Hematopoietic multipotent progenitor cell treated with erythropoietin and hydrocortisone succinate and interleukin-3 and kit ligand, for 8 days (in vitro differentiated cells): ENCODE measurements at places on chromosomes 12 and 14.

DNA sequence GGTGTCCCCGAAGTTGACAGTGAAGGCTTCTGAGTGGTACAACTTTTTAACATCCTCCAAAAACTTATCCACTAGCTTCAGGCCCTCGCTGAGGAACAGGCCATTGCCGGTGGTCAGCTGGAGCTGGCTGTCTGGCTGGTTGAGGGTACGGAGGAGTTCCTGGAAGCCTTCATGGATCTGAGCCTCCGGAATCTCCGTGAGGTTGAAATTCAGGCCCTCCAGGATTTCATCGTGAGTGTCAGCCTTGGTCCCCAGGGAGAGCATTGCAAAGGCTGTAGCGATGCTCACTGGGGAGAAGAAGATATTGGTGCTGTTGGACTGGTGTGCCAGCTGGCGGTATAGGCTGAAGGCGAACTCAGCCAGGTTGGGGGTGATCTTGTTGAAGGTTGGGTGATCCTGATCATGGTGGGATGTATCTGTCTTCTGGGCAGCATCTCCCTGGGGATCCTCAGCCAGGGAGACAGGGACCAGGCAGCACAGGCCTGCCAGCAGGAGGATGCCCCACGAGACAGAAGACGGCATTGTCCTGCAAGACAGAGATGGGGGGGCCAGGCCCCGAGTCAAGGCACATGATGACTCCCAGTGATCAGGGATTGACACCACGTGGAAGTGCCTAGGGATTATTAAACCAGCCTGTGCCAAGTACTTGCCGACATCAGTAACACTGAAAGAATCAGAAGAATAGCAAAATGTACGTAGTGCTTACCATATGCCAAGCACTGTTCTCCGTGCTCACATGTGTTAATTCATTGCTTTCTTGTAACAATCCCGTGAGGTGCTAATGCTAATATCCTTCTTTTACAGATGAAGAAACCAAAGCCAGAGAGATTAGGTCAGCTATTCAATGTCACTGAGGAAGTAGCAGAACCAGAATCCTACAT, 5.4 kb downstream of the SERPINA1 start:
- no peak for DNase-seq

- no peak for DNase-seq
Measured at GRCh38 chr14:101622251-101623076, 61.2 kb downstream of the DIO3 start.

GRCh38 chr14:68145036-68145435, 325.5 kb downstream of the RAD51B start:
- no peak for DNase-seq

- no peak for DNase-seq
Measured at GRCh38 chr14:104885031-104885972, 20.2 kb downstream of the CEP170B start.

GRCh38 chr12:82671673-82672195, 15.0 kb upstream of the TMTC2 start:
- DNase-seq: no peak

GRCh38 chr12:52255926-52256583, 18.4 kb upstream of the KRT86 start:
- DNase-seq: no peak

DNA sequence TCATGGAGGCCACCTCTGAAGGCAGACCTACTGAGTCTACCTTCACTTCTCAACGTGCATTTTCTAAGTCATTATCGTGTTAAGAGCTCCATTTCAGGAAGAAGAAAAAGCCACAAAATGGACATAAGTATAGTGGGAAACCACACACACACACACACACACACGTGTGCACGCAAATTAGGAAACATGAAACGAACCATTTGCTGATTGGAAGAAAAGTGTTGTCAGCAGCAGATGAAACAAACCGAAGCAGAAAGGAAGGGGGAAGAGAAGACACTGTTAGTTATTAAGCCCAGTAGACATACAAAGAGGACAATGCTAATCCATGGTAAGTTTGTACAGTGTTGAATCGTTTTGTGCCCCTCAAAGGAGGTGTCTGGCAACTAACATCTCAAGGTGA, 9.9 kb upstream of the VPS33A start:
- DNase-seq: no peak

DNA sequence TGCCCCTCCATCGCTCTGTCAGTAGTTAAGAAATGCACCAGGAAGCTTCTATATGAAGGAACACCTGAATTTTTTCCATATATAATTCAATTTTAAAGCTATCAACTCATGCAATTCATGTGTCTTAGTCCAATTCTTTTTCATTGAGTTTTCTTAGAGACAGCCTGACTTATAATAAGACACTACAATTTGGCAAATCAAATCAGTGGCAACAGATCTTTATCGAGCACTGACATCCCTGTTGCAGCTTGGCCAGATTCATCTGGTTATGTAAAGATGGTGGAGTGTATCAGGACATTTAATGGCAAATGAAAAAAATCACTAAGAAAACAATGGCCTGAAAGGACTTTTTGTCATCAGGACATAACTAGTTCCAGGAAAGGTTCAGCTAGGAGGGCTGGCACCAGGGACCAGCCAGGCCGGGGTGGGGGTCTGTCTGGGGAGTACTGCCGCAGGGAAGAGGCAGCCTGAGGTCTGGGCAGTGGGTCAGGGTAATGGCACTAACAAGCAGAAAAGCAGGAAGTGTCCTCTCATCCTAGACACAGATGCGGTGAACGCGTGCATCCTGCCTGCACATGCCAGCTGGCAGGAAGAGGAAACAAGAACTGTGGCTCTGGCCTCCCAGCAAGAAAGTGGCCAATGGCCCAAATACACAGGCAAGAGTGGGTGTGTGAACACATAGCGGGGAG, 100.5 kb upstream of the LMNTD1 start:
- no peak for DNase-seq

DNA sequence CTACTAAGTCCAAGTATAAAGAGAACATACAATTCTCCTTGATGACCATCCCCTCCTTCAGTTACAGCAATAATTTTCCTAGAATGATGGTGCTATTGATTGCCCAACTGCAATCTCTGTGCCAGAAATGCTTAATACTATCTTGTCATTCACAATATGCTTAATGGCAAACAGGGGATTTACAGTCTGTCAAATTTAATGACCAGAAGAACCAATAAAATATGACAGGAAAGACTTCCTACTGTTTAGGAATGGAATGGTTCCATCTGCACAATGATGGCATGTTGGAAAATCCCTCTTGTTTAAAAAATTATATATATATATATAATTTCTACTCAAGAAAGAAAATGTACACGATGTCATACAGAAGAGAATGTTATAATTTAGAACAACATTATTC, 623.2 kb downstream of the CCER1 start:
- DNase-seq: no peak

DNA sequence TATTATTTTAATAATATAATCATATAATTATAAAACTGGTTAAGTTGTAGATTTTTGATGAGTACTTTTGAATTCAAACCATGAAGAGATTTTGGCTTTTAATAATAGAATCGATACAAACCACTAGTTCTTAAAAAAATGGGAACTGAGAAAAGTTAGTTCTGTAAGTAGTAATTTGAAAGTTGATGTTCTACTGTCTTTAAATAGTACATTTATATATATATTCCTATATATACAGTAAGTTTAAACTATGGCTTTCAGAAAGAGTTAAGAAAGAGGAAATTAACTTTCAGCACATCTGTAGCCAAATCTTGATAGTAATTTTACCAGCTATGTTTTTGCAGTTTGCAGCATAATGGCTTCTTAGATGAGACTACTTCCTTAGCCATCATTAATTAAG, 7.8 kb downstream of the LRRK2 start:
- DNase-seq: no peak

GRCh38 chr14:99961826-99962518, 103.2 kb upstream of the EVL start:
- DNase-seq: no peak

DNA sequence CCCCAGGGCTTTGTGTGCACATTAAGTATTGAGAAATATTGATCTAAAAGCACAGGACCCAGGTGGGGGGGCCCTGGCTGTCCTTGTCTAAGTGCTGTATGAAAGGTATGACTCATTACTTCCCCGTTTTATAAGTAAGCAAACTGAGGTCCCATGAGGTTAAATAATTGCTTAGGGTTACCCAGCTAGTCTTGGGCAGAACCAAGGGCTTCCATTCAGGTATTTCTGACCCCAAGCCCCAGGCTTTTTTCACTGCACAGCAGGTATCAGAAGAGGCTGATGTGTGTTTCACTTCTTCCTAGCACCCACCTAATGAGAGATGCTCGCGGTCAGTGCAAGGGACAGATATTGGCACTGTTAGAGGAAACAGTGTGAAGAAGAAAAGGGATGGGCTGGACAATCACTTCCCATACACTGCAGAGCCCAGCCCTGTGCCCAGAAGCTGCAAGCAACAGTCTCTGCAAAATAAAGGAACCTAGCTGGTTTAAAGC, 4.7 kb upstream of the TC2N start:
- no peak for DNase-seq

GRCh38 chr14:32399920-32400319, 70.8 kb downstream of the AKAP6 start:
- no peak for DNase-seq

DNA sequence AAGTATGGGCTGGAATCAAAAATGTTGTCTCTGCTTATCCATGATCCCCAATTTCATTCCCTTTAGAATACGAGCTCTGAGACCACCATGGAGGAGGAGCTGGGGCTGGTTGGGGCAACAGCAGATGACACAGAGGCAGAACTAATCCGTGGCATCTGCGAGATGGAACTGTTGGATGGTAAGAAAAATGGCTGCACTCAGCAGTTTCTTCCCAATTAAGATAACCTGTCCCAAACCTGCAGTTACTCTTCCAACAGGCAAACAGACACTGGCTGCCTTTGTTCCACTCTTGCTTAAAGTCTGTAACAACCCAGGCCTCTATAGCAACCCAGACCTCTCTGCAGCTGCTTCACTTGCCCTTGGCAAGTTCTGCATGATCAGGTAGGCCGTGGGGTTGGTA, 6.6 kb upstream of the GAPDH start:
- DNase-seq: no peak

GRCh38 chr14:46769292-46769691, 117.7 kb upstream of the RPL10L start:
- DNase-seq: no peak

DNA sequence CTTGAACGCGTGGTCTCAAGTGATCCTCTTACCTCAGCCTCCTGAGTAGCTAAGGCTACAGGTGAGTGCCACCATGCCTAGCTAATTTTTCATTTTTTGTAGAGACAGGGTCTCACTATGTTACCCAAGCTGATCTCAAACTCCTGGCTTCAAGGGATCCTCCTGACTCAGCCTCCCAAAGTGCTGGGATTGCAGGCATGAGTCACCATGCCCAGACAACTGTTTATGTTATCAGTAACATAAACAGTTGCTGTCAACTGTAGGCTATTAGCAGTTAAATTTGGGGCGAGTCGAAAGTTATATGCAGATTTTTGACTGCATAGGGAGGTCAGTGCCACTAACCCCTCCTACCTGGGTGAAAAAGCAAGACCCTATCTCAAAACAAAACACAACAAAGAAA, 26.2 kb upstream of the LRRK2 start:
- no peak for DNase-seq

DNA sequence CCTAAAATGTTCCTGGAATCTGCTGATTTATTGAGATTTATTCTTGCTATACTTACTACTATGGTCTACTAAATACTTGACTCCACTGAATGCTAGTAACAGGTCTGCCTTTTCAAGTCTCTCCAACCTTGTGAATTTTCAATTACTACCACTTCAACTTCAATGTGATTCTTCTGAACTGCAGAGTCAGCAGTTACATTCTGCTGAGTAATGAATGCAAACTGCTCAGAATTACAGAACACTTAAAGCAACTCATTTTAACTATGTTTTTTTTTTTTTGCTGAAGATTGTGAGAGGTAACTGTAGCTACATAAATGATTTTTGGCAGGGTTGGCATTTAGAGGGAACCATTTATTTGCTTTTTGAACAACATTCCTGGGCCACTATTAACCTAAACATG, 41.8 kb downstream of the ARF6 start:
- no peak for DNase-seq

- no peak for DNase-seq
Measured at GRCh38 chr14:102523569-102524450, 14.2 kb upstream of the ANKRD9 start.

DNA sequence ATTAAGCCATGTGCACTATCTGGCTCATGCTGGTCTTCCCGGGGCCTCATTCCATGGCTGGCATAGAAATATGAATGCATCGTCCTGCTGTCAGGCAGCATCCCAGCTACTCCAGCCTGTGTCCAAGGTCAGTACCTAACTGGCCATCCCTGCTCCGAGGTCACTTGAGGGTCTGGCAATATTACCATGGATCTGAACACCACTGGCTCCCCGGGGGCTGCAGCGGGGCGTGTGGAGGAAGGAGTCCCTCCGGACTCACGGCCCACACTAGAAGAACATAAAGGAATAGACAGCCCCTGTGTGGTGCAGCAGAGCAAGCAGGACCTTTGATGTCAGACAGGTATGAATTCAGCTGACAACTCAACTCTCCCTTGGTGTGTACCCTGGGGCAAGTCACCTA, 19.2 kb downstream of the ESRRB start:
- DNase-seq: no peak

- peak; percentile 40 for DNase-seq
Measured at GRCh38 chr12:112170376-112170775, 45.0 kb downstream of the TRAFD1 start.

DNA sequence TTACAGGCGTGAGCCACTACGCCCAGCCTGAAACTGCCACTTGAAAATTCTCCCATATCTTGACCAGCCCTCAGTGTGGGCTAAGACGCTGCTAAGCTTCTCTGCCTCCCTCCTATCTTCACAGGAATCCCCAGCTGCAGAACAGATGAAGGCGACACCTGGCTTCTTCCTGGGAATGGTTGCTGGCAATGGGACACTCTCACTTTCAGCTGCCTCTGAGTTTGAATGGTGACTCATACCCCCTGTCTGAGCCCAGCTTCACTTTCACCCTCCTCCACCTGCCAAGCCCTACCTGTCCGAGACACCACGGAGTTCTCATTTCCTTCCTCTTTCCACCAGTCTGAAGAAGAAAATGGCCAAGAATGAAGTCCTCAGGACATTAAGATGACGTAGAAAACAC, 18.3 kb upstream of the VASH1 start:
- DNase-seq: no peak

GRCh38 chr12:81949841-81950308, 190.7 kb upstream of the PPFIA2 start:
- no peak for DNase-seq

- no peak for DNase-seq
Measured at GRCh38 chr14:79021766-79022165, 851.6 kb downstream of the NRXN3 start.

DNA sequence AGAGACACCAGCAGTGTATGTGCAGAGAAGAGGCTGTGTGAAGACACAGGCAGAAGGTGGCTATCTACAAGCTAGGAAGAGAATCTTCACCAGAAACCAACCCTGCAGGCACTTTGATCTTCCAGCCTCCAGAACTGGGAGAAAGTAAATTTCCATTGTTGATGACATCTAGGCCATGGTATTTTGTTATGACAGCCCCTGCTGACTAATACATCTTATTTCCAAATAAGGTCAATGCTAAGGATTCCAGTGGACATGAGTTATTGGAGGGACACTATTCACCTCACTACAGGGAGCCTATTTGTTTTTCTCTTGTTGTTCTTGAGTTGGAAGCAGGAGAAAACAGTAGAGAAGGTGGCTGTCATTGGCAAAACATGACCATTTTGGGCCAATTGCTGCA, 88.5 kb upstream of the RIN3 start:
- DNase-seq: no peak
